Memory B cell (primary cell): ENCODE measurements at places on chromosomes 2 and 18.

DNA sequence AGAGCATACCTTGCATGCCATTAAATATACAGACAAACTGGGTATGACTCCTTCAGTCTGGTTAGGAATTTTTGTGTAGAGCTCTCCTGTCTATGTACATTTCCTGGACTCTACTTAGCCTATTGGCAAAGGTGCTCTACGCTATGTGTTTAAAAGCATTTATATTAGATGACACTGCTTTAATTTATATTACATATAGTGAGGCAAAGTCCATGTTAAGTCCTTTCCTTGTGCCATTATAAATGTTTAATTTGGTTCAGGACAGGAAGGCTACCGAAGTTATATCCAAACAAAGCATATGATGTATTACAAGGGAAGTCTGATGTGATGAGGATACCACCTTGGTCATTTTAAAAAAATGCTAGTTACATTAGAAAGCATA is 117.4 kb upstream of the RAB27B start:
- no peak for DNase-seq

- no peak for DNase-seq
These were observed 484.7 kb upstream of the RAB12 start for GRCh38 chr18:8124232-8125146.

DNA sequence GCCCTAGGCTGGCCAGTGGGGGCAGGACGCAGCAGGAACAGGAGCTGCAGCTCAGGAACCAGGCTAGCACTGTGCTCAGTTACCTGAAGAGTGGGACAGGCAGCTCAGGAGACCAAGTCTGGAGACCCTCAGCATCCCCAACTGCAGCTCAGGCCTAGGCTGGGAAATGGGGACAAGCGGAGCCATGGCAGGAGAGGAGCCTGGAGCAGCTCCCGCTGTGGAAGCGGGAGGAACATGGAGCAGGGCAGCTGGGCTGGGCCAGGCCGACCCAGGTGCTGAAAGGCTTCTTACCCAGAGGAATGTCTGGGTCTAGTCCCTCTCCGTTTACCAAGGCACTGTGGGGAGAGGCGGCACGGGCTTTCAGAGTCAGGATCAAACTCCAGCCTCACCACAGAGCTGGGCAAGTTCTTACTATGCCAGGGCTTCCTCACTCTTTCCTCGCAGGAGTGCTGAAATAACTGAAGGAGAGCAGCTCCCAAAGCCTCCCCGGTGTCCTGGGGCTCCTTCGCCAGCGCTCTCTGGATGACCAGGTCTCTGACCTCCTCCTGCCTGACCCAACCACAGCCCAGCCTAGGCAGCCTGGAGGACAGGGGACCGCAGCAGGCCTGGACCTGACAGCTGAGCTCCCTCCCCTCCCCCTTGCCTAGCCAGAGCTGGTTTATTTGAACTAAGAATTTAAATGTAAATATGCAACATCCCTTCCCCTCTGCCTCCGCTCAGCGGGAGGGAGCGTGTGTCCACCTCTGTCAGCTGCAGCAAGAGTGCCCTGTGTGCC is 247.8 kb upstream of the SIX2 start:
- DNase-seq, result no peak

GRCh38 chr2:126832014-126832413 is 66.7 kb upstream of the TEX51 start:
- no peak for DNase-seq

- no peak for DNase-seq
These were observed 43.0 kb downstream of the CCDC148 start for GRCh38 chr2:158413581-158413980.

DNA sequence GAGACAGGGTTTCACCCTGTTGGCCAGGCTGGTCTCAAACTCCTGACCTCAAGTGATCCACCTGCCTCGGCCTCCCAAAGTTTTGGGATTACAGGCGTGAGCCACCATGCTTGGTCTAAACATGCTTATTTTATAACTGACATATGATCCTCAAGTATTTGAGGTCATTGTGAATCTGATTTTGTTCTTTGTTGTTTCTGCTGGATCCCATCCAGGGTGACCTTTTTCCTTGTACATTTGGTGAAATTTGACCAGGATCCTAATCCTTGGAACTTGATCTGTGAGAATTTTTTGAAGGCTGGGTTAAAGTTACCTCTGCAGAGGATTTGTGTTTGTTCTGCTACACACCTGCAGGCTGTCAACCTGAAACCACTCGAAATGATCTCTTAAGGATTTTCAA is 49.2 kb downstream of the NPAS2 start:
- no peak for DNase-seq
